ENCODE measurements at places on chromosomes 7 and 10.

- no peak for DNase-seq
Measured at GRCh38 chr10:71799608-71800453, 26.5 kb upstream of the VSIR start.

GRCh38 chr10:24451325-24451820, 242.4 kb downstream of the KIAA1217 start:
- DNase-seq, result no peak

- no peak for DNase-seq
Measured at GRCh38 chr7:158123214-158123613, 464.4 kb downstream of the PTPRN2 start.

GRCh38 chr10:95501203-95502094, 59.7 kb downstream of the SORBS1 start:
- DNase-seq, result no peak

DNA sequence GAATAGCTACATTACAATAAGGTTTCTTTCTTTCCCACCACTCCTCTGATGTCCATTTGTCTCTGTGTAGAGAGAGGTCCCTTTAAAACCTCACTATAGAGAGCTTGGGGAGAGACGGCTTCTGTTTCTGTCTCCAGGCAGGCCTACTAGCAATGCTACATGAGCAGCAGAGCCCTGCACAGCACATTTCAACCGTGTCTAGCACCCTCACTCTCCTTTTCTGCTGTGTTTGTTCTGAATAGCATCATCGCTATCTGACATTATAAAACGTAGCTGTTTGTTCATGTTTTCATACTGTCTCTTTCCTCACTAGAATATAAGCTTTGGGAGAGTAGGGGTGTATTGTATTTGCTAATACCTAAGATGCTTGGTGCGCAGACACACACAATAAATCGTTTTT, 487.8 kb upstream of the DPP6 start:
- DNase-seq, result no peak

GRCh38 chr7:135232087-135232486, 1.6 kb upstream of the STRA8 start:
- DNase-seq, result no peak

GRCh38 chr10:48477141-48477540, 127.7 kb downstream of the ARHGAP22 start:
- DNase-seq, result no peak
